Mesothelial cell of epicardium (in vitro differentiated cells): ENCODE measurements at places on chromosomes 11 and 22. TPM values are rescaled to one million over a fixed set of nuclear protein-coding genes. Genes with fewer than 3 reads are reported as not detected.

The POTEH gene
- total RNA-seq = 0.11 TPM in 1 of 3 replicates, not detected in the others

The FJX1 gene
- 70.7 to 73.1 TPM (median 72.8 TPM) in 3 replicates for total RNA-seq

The FSHB gene
- not detected in 3 replicates for total RNA-seq

The FBXO7 gene
- total RNA-seq = 79.0 to 86.7 TPM (median 82.8 TPM) in 3 replicates

The MMP3 gene
- total RNA-seq = not detected in 3 replicates

The DKK3 gene
- 29.5 to 30.0 TPM (median 29.7 TPM) in 3 replicates for total RNA-seq
